ENCODE measurements at places on chromosomes 12 and 14.
A peak's percentile ranks its signal among the peaks of the same experiment; 100 is the strongest.

- no peak for DNase-seq
These were observed 16.2 kb upstream of the CRADD start for GRCh38 chr12:93661021-93661420.

- no peak for DNase-seq
These were observed 83.2 kb downstream of the ALG10B start for GRCh38 chr12:38399711-38400206.

GRCh38 chr12:106331599-106331998 is 25.9 kb upstream of the POLR3B start:
- no peak for DNase-seq

DNA sequence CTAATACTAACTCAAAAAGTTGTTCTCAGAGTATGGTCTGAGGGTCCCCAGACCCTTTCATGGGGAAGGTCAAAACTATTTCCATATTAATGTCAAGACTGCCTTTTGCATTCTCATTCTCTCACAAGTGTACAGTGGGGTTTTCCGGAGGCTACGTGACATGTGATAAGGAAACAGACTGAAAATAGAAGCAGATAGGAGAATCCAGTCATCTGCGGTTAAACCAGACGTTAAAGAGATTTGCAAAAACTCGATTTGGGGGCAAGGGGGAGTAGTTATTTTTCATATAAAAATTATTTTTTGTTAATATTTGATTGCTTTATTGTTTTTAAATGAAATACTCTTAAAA is 1.0 kb upstream of the NAP1L1 start:
- no peak for DNase-seq

GRCh38 chr14:91377700-91378652 is 39.6 kb downstream of the CCDC88C start:
- no peak for DNase-seq

- DNase-seq = peak; percentile 3
These were observed 4.2 kb upstream of the LIN7A start for GRCh38 chr12:80941916-80942315.

- no peak for DNase-seq
These were observed 371.3 kb downstream of the GRIN2B start for GRCh38 chr12:13609894-13610679.

DNA sequence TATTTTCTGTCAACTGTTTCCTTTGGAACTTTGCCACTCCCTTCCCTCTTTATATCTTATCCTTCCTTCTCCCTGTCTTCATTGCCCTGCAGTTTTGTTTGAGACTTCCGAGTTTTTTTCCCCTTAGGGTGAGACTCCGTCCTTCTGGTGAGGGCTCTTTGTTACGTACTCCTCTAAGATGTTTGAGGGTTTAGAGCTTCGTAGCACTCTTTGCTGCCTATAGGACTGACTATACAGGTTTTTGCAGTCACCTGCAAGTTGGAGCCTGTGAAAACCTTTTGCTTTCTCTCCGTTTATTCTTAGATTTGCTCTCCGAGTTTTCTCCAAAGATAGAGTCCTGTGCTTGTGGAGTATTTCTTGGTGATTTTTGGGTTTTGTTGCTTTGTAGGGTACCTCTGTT is 41.7 kb upstream of the MYRFL start:
- DNase-seq = no peak

DNA sequence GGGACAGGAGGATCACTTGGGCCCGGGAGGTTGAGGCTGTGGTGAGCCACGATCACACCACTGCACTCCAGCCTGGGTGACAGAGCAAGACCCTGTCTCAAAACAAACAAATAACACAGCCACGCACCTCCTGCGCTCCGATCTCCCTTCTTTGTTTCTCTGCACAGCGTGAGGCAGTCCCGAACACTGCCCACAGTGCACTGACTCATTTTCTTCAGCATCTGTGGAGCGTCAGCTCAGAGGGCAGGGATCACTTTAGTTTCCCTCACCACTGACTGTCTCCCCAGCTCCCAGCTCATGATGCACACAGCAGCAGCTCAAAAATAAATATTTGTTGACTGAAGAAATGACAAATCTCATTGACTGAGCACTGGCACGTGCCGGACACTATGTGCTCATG is 883 bp upstream of the MYL2 start:
- no peak for DNase-seq

DNA sequence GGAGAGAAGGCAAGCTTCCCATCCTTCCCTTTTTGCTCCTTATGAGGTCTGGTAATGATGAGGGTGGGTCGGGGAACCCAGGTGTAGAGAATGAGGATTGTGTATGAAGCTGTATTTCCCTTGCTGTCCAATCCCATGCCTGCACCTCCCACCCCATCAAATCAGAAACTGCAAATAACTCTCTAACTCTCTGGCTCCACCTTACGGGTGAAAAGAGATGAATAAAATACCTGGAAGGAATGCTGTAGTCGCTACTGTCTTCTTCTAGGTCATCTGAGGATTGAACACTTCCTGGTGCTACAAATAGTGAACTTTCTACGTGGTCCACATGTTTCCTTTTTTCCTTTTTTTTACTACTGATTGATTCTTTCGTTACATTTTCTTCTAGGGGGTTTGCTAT is 38.9 kb upstream of the DICER1 start:
- peak; percentile 33 for DNase-seq

GRCh38 chr12:25655702-25656101 is 102.6 kb upstream of the LMNTD1 start:
- no peak for DNase-seq

DNA sequence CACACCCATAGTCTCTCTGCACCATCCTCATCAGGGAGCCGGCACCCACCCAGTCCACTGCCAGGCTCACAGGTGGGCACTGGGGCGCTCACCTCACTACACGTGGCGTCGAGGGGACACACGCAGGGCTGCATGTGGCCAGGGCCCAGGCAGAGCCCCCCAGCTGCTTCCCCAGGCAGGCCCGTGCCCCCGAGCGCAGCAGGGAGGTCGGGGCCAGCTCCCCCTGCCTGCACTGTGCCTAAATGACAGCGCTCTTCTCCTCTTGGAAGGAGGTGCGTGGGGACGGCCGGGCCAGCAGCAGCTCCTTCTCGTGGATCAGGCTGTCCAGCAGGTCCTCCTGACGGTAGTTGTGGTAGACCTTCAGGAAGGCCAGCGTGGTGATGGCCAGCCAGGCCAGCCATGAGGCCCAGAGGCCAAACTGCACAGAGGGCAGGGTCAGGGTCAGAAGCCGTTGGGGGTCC is 11.3 kb downstream of the TMEM179 start:
- DNase-seq = no peak

- no peak for DNase-seq
These were observed 13.8 kb upstream of the DGLUCY start for GRCh38 chr14:91100102-91100501.

DNA sequence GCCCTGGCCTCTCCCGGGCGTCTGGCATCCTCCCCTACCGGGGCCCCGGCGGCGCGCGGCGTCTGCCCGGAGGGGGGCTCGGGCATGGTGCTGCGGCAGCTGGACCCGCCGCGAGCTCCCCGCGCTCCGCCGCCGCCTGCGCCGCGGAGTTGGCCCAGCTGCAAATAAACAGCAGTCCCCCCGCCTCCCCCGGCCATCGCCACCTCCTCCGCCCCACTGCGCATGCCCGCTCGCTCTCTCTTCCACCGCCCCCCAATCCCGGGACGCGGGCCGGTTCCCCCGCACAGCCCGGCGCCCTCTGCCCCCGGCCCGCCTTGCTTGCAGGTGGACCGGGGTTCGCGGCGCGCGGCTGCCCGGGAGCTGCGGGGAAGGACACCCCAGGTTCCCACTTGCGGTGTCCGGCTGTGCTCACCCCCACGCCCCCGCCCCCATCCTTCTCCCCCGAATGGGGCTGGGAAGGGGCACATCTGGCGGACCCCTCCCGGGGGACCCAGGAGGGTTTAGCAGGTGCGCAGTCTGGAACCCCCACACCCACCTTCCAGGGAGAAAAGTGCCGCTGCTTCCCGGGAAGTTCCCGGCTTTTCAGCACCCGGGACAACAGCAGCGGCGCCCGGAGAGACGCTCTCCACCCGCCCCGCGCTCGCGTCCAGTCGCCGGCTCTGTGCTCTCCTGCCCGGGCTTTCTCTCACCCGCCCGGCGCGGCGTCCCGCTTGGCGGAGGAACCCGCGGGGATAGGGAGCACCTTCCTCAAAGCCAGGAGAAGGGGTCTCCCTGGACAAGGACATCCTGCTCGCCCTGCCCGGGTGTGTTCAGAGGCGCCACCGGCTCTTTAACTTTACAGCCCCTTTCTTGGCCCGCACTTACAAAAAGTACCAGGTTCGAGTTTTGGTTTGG is at the start of gene TMTC1:
Gene TMTC1 (minus strand): TSS at position 170 of the 894 bp plus-strand sequence. CDS start 191 bp downstream, outside the sequence.
- DNase-seq = peak; percentile 69

- no peak for DNase-seq
These were observed 1012.1 kb downstream of the BCL11B start for GRCh38 chr14:98259881-98260280.

- DNase-seq = no peak
These were observed 62.1 kb upstream of the GPATCH2L start for GRCh38 chr14:76089575-76089974.

DNA sequence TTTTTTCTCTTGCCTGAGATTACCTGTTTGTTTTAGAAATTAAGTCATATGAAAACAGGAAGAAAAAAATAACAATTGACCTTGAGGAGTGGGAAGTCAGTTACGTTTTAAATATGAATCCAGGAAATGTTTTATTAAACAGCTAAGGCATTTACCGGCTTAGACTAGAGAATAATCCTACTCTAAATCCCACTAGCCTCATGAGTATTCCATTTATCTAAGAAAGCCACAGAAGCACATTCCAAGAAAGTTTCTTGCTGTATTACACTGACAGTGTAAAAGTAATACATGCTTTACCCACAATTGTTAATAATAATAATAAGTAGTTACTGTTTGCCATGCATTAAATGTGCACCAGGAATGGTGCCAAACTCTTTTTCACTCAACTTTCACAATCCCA is 90.9 kb downstream of the BMP4 start:
- DNase-seq = no peak

DNA sequence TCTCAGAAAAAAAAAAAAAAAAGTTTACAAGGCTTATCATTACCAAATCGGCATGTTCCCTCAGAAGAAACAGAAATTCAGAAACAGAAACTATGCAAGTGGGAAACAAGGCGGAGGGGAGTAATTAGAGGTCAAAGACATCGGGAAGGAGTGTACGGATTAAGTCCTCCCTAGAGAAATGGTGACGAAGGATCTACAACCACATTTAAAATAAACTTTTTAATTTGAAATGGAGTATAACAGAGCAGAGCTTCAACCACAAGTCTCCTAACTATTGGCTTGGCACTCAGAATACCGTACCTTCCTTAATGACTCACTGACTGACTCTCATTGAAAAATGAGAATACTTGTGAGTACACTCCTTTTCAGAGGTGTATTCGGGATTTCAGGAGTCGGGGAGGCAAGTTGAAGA is 908 bp downstream of the ENTPD5 start:
- DNase-seq = peak; percentile 64

- DNase-seq = no peak
These were observed 80.2 kb downstream of the KIF26A start for GRCh38 chr14:104218361-104219180.

DNA sequence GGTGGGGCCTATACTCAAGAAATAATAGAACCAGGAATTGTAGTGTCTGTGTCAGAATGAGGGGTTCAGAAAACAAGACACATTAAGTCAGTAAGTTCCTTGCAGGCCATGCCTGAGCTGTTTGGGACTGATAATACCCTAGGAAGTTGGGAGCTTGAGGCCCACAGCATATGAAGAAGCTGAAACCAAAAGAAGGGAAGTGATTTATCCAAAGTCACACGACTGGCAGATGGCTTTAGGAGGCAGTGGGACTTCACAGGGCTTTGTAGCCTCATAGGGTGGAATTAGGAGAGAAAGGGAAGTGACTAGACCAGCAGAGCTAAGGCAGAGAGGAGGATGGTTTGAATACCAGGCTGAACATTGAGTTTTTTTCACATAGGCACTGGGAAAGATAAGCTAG is 56.6 kb upstream of the SRSF5 start:
- no peak for DNase-seq

DNA sequence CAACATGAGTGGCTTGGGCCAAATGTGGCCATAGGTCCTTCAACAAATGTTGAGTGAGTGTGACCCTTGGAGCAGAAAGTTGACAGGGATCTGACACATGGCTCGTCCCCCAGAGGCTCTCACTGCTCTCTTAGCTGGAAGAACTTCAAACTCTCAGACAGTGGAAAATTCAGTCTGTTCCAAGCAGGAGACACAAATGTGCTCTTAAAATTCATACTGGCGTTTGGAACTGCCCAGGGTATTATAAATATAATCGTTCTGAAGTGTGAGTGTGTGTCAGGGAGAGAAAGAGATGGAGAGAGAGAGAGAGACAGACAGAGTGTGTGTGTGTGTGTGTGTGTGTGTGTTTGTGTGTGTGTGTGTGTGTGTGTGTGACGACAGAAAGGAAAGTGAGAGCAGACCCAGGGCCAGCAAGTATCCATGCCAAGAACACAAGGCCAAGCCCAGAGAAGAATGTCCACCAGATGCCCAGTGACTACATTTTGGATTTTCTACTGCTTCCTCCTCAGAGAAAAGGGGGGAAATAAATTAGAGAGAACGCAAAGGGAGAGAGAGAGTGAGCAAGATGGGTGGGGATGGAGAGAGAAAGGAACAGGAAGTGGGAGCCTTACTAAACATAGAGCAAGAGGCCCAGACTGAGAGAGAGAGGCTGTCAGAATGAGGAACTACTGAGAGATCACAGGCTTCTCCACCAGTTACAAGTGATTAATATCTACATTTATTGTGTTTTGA is 193.6 kb upstream of the NUDT4 start:
- DNase-seq = peak; percentile 43

DNA sequence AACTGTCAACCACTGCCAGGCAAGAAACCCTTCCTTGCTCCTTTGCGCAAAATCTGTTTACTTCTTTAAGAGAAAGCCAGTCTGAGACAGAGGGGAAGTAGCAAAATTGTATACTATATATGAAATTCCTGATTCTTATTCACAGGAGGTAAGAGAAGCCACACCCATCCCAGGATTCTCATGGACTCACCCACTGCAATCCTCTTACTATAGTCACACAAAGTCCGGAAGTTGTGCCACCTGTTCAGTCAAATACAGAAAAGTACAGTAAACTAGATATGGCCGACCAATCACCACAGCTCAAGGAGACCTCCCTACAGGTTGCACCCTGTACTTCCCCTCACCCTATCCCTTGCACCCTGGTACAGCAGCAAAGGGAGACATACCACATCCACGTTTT is 2.9 kb downstream of the PRMT5 start:
- no peak for DNase-seq

DNA sequence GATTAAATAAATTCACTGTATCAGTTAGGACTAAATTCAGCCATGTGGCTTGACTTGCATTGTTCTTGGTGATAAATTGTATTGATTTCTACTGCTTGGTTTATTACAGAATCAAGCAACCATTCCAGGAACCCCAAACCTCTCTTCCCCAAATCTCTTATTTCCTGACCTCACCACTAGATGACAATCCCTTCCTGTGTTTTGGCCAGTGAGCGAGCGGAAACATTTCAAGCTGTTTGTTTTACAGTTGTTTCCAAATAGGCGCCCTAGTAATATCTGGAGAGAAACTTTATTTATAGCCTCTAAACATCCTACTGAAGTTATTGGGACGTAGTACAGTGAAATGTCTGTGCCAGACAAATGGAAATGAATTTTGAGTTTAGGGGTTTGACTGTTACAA is 161.1 kb downstream of the SNAPC1 start:
- peak; percentile 29 for DNase-seq

- no peak for DNase-seq
These were observed 34.6 kb upstream of the PYGL start for GRCh38 chr14:50978888-50979287.

GRCh38 chr14:86442135-86442534 is 912.2 kb downstream of the FLRT2 start:
- DNase-seq = no peak

Measured in GM03348 (cell line).